ENCODE measurements at places on chromosomes 3 and 15. TPM values are rescaled to one million over a fixed set of nuclear protein-coding genes. Genes with fewer than 3 reads are reported as not detected.

PIF1 gene
- 5.0 TPM for polyA plus RNA-seq

GP9 gene
- not detected for polyA plus RNA-seq

HYAL1 gene
- 4.2 TPM for polyA plus RNA-seq

SLC12A8 gene
- 2.7 TPM for polyA plus RNA-seq

PLCH1 gene
- 0.07 TPM for polyA plus RNA-seq

ADGRG7 gene
- polyA plus RNA-seq, result not detected

TUSC7 gene
- not detected for polyA plus RNA-seq

KLHL6 gene
- 0.26 TPM for polyA plus RNA-seq

NCEH1 gene
- 3.2 TPM for polyA plus RNA-seq

GOLGA8T gene
- not detected for polyA plus RNA-seq

STOML1 gene
- 9.5 TPM for polyA plus RNA-seq

CIB2 gene
- 2.6 TPM for polyA plus RNA-seq

Data from esophagus (tissue), 2 donors.